ENCODE measurements at places on chromosomes 7 and 10.

DNA sequence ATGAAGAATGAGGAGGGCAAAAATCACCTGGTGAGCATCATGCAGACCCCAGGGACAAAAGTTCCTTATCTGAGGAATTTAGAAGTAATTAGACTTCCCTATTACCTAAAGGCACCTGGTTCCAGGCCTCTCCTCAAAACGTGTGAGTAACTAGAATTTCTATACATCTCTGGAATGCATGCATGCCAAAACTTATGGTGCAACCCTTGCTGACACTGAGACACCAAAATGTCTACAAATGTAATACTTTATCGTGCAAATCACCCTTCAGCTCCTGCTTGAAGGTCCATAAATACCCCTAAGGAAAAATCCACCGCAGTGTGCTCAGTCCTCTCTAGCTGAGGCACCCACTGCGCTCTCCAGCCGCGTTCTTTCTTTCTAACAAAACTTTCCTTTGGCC lies 84.2 kb downstream of the PAXIP1 start:
- no peak for DNase-seq

- no peak for DNase-seq
These were observed 44.9 kb downstream of the JCAD start for GRCh38 chr10:30014511-30014910.

- no peak for DNase-seq
These were observed 159.5 kb upstream of the ZMIZ1 start for GRCh38 chr10:78909221-78909620.

GRCh38 chr7:52648872-52649271 lies 386.6 kb upstream of the POM121L12 start:
- no peak for DNase-seq

DNA sequence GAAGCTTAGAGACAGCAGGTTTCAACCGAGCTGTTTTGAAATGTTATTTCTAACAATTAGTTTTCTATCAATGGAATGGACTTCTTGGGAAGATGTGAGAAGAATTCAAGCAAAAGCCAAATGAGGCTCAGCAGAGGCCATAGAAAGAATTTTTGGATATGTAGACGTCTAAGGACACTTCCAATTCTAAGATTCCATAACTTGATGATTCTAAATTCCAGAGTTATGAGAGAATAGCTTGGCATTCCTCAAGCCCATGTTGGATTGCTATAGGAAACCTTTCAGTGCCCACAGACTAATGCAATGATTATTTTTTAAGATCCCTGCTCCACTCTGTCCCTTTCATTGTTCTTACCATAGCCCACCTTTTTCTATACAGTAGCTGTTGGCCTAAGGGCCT lies 77.2 kb upstream of the PALS2 start:
- no peak for DNase-seq

DNA sequence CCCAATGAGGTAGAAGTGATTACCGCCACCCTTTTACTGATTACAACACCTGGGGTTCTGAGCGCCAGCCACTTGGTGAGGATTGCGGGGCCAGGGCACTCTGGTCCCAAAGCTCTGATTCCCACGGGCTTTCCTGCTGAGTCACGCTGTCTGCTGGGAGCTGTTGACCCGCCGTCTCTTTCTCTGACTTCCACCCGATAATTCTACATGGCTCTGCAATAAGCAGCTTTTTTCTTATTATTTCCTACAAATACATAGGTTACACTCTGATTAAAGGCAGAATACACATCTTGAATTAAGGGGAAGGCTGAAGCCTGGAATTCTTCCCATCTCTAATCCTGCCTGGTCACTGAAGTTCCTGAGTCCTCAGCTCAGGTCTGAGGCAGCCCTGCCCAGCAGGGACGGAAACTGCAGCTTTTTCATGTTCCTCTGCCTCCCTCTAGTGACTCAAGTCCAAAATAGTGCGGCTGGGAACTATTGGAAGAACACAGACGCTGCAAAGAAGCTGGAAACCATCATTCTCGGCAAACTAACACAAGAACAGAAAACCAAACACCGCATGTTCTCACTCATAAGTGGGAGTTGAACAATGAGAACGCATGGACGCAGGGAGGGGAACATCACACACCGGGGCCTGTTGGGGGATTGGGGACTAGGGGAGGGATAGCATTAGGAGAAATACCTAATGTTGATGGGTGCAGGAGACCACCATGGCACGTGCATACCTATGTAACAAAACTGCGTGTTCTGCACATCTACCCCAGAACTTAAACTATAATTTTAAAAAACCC lies 178.3 kb downstream of the PRKCQ start:
- DNase-seq: peak; percentile 97

GRCh38 chr7:107989618-107990373 lies 13.2 kb downstream of the LAMB1 start:
- no peak for DNase-seq

GRCh38 chr10:47181052-47181849 lies 118.7 kb upstream of the GDF10 start:
- DNase-seq: no peak

DNA sequence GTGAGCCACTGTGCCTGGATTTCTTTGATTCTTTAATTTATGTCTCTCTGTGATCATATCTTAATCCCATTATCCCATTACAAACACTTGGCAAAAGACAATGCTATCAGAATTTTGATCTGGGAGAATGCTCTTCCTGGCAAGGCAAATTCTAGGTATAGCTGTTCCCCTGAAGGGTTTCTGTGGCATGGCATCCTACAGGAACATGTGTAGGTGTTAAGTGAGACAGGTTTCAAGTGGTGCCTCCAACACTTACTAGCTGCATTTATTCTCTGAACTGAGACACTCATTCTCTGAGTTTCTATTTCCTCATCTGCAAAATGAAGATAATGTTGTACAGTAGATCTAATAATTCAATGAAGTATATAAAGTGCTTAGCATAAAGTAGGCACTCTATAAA lies 87.1 kb upstream of the CTTNBP2 start:
- no peak for DNase-seq

DNA sequence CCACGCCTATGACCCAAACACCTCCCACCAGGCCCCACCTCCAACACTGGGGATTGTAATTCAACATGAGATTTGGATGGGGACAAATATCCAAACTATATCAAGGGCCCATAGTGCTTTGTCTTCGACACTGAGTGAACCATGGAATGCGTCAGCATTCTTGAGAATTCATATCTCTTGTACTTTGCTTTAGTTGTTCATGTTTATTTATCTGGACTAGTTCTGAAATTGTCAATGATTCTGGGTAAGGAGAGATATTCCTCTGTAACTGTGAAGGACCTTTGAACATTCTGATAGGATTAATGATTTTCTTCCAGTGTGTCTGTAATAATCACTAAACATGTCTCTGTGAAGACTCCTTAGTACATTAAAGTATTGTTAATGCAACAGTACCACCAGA lies 374.8 kb downstream of the LRMDA start:
- no peak for DNase-seq

All from GM23338 (cell line).